ENCODE measurements at places on chromosomes 7 and 10. TPM values are rescaled to one million over a fixed set of nuclear protein-coding genes. Genes with fewer than 3 reads are reported as not detected.

The GATAD1 gene
- total RNA-seq, result 18.7 TPM

The AZGP1 gene
- total RNA-seq, result not detected

The GALNT17 gene
- total RNA-seq, result not detected

The WDFY4 gene
- total RNA-seq, result 0.06 TPM

The FGFBP3 gene
- total RNA-seq, result 2.1 TPM

The CSTF2T gene
- total RNA-seq, result 17.0 TPM

The HEPACAM2 gene
- not detected for total RNA-seq

The NKX1-2 gene
- not detected for total RNA-seq

The GRM3 gene
- total RNA-seq, result not detected

The PDZD7 gene
- total RNA-seq, result 0.70 TPM

The TCTN3 gene
- total RNA-seq, result 47.6 TPM

The NCF1 gene
- total RNA-seq, result 0.11 TPM

The LRRC18 gene
- total RNA-seq, result not detected

The TRIM50 gene
- not detected for total RNA-seq

The PARD3 gene
- total RNA-seq, result 66.9 TPM

The SUN3 gene
- total RNA-seq, result 0.13 TPM

The GIMAP1 gene
- total RNA-seq, result not detected

The PIK3AP1 gene
- 0.84 TPM for total RNA-seq

The FAM237B gene
- 0.04 TPM for total RNA-seq

The DTX2 gene
- total RNA-seq, result 32.7 TPM

The CYP2C19 gene
- total RNA-seq, result not detected

The CRHR2 gene
- total RNA-seq, result 0.05 TPM

The GIMAP7 gene
- total RNA-seq, result not detected

The OR6B1 gene
- total RNA-seq, result not detected

The TMEM176B gene
- not detected for total RNA-seq

The EGR2 gene
- total RNA-seq, result 0.38 TPM

The ITIH5 gene
- total RNA-seq, result 0.14 TPM

The TMEM26 gene
- total RNA-seq, result 0.04 TPM

The KLLN gene
- 0.68 TPM for total RNA-seq

Measured in A549 treated with dexamethasone at 1 μM for 4 hours (cell line).